ENCODE measurements at places on chromosomes 2 and 18.

GRCh38 chr2:197293252-197294007 lies 17.1 kb downstream of the ANKRD44 start:
- DNase-seq, result no peak

DNA sequence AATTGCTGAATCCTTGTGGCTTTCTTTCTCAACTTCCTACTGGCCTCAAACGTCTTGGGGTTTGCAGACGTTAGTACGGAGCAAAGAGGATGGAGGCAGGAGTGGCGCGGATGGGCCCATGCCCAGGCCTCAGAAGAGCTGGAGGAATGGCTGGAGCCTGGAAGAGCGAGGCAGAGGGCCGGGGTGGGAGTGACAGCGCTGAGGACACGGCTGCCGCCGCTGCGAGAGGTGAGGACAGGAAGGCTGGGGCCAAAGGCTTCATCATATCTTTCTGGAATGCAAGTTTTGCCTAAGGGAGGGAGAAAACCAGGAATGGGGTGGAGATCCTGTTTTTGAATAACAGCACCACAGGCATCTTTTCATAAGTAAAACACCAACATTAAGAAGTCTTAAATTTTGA lies 178.5 kb upstream of the SESTD1 start:
- no peak for DNase-seq

DNA sequence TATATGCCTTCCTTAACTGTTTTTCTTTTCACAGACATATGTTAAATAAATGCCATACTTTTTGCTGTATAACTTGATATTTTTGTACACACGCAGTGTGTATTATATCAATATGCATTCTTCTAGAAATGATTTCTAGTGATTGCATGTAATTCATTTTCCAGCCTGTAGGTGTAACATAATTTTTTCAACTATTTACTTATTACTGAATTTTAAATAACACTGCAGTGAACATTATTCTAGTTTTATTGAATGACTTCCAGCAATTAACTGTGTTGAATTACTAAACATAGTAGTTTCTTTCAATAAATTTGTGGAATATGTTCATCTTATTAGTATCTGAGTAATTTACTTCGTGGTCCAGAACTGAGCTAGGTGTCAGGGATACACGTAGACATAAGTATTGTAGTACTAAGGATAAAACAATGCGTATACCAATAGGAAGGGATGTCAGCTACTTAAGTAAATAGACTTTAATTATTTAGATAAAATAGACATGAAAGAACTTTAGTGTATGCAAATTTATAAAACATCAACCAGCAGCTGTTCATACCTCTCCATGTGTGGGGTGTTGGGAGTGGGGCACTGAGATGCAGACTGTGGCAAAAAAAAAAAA lies 28.0 kb downstream of the TANC1 start:
- no peak for DNase-seq

GRCh38 chr2:25381502-25381901 lies 39.8 kb upstream of the DNMT3A start:
- DNase-seq, result peak; percentile 46

DNA sequence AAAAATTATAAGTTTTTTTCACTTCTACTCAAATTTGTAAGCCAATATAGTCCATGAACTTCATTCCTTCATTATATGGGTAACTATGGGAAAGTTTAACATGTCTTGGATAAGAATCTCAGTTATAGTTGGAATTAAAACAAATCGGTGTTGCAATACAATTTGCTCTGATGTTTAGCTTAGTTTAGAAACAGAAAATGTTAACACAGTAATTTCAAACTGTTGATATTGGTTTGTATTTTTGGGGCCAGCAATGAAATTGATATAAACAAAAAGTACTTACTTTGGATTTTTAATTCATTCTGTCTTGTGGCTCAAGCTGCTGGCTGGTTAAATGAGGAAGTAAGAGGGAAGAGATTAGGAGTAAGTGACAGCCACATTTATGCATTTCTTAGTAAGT lies 368.5 kb upstream of the NT5C1B start:
- no peak for DNase-seq

- DNase-seq, result no peak
These were observed 66.3 kb upstream of the LRRTM4 start for GRCh38 chr2:77588438-77588837.

- no peak for DNase-seq
These were observed 357.7 kb downstream of the ALK start for GRCh38 chr2:29563697-29564096.

- no peak for DNase-seq
These were observed 502.7 kb downstream of the RNF144A start for GRCh38 chr2:7419814-7420311.

- DNase-seq, result no peak
These were observed 16.1 kb downstream of the ESCO1 start for GRCh38 chr18:21584391-21584790.

GRCh38 chr2:147094077-147094476 lies 750.8 kb upstream of the ACVR2A start:
- no peak for DNase-seq

GRCh38 chr2:107266555-107266954 lies 380.6 kb upstream of the ST6GAL2 start:
- DNase-seq, result no peak

- no peak for DNase-seq
These were observed 149.6 kb upstream of the GALNT5 start for GRCh38 chr2:157107877-157108276.

DNA sequence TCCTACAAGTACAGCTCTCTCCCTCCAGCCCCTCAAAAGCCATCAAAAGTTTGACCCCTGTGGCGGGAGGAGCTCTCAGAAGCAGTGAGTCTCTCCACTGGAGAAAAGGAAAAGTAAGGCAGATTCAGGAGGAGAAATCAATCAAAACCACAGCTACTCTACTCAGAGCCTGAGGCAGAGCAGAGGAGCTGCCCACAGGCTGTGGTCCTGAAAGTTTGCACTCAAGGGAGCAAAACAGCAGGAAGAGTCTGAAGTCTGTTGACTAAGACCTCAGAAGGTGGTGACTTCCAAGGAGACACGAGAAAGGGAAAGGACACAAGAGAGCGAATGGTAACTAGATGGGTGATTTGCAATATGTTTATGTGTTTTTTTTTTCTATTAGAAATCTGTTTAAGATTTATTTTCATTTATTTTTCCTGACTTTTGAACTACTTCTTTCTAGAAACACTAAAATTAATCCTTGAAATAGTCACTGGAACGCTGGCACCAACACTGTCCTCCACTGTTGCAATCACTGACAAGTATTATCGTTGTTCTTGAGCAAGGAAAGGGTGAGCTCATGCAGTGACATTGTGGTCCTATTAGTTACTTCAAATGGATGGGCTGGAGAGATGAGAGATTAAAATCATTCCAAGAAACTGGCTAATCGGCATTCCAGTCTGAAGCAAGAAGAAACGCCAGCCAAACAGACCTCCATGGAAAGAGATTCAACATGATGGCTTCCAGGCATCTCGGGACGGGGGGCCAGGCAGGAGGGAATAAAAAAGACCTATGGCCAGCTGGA lies 35.8 kb downstream of the PID1 start:
- DNase-seq, result no peak

DNA sequence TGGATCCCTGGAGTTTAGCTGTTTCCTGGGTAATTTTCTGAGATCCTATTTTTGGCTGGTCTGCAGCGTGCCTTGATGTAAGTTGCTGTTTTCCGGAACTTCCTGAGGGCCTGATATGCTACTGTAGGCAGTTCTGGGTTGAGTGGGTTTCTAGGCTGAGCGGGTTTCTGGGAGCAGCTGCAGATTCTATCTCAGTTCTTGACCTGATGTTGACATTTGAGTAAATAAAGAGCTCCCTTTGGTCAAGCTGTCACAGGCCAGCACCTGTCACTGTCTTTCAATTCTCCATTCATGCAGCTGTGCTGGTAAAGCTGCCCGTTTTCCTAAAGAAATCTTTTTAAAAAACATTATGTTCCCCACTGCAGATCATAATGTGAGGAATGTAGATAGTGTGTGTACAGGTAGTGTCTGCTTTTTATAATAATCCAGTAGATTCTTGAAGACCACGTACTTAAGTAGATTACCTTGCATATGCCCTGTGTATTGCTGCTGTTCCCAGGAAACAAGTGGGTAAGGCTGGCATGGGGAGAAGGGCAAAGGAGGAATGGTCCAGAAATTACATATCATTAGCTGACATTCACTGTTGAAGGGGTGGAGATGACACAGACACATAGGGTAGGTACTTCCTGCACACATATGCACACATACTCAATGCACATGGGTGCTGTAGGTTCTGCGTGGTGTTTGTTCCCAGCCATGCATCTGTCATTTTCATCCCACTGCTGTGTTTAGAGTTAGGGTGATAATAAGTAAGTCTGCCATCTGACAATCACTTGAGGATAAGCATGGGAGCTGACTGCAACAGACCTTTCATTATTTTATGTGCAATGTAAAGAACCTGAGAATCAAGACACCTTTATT lies 25.9 kb downstream of the CD28 start:
- no peak for DNase-seq

DNA sequence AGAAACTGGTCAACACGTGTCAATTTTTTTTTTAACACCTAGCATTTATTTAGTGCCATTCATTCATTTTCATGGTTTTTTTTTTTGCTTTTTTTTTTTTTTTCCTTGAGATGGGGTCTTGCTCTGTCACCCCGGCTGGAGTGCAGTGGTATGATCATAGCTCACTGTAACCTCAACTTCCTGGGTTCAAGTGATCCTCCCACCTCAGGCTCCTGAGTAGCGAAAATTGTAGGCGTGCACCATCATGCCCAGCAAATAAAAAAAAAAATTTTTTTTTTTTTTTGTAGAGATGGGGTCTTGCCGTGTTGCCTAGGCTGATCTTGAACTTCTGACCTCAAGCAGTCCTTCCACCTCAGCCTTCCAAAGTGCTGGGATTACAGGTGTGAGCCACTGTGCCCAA lies 21.1 kb downstream of the USP14 start:
- DNase-seq, result no peak
